ENCODE measurements at places on chromosomes 3 and 15. TPM values are rescaled to one million over a fixed set of nuclear protein-coding genes. Genes with fewer than 3 reads are reported as not detected.
A peak's percentile ranks its signal among the peaks of the same experiment; 100 is the strongest.

- DNase-seq = peak; percentile 82
Measured at GRCh38 chr15:83446904-83447709, at the start of gene SH3GL3. Gene SH3GL3 (plus strand): TSS chr15:83447341. CDS start chr15:83447534, 193 bp downstream.

GRCh38 chr3:26106228-26106627 is 316.3 kb downstream of the OXSM start:
- DNase-seq = no peak

Gene VILL
- 8.7 TPM for total RNA-seq

Gene PAK2
- 186 TPM for total RNA-seq
